ENCODE measurements at places on chromosomes 4 and X.

DNA sequence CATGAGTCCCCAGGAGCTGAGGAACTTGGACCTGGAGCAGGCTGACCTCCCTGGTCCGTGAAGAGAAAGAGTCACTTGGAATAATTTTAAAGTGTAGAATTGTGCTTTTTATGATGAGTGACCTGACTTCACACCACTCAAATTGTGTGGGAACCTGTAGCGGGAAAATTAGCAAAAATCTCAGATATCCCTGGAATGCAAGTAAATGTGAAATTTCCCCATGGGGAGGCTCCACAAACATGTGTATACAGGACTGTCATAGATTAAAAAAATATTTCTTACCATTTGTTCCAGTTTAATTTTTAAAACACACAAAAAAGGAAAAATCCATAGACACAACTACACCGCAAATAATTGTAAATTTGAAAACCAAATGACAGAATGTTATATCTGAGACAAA is 1079.6 kb upstream of the PABPC4L start:
- DNase-seq, result no peak

GRCh38 chr4:33052241-33052640 is 2332.1 kb downstream of the PCDH7 start:
- no peak for DNase-seq

GRCh38 chr4:7861440-7861881 is 78.2 kb downstream of the AFAP1 start:
- no peak for DNase-seq

DNA sequence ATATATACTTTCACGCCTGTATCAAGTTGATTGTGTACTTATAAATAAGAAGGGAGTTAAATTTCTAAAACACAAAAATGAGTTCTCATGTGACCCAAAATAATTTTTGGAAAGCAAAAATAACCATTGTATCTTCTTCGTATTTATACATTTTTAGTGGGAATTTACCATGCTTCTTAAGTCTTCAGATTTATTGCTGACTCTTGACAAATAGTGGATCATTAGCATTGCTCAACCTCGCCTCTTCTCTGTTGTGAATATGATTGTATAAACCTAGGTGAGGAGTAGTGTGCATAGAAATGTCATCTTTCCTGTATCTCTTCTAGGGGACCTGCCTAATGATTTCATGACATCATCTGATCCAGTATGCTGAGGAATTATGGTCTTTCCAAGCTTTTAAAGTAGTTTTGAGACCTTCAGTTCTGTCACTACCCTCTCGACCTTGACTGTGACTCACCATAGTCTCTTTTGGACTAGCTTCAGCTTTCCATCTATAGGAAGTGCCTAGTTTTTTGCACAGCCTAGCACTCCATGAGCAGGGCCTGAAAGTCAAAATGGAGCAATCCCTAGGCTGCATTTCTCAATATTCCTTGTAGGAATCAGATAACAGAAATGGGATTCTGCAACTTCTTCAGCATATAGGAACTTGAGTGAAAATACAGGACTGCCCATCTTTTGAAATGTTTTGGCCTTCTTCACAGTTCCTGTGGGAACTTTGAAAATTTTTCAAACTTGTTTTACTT is 157.6 kb downstream of the ARX start:
- DNase-seq, result no peak

DNA sequence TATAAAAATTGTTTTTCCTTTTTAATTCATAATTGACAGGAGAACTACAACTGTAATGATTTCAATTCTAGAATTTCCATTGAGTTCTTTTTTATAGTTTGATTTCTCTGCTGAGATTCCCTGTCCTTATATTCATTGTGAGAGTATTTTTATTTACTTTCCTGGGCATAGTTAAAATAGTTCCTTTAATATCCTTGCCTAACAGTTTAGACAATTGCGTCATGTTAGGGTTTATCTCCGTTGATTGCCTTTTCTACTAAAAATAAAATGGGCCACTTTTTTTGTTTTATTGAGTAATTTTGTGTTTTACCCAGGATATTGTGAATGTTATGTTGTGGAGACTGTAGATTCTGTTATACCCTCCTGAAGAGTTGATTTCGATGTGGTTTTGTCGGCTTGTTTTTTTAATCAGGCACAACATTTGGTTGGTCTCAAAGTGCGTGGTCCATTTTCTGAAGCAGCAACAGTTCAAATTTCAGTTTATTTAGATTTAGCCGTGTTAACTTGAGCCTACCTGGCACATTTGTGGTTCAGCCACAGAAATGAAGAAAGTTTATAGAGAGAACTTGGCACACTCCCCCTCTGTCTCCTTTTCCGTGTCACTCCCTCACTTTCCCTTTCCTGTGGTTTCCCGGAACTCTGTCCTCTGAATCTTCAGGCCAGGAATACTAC is 16.0 kb upstream of the PRRG1 start:
- no peak for DNase-seq
